Lower lobe of right lung (tissue), 2 donors: ENCODE measurements at places on chromosomes 4 and X. TPM values are rescaled to one million over a fixed set of nuclear protein-coding genes. Genes with fewer than 3 reads are reported as not detected.

- peak; percentile 60 for DNase-seq
Observed at GRCh38 chr4:4574792-4575191, 32.9 kb upstream of the STX18 start.

DNA sequence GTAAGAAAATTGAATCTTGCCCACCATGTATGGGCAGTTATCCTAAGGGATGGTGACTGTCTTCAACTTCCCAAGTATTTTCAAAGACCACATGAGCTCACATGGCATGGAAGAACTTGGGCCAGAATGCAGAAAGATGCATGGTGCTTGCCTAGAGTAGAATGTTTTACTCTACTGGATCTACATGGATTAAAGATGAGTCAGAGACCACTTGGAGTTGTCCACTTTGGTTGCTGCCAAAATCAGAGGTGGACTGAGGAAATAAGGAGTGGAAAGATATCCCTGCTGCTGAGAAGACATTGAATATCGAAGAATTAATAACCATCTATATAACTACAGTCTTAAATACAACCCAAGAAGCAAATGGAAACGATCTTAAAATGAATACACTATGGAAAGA lies 498.1 kb downstream of the NLGN4X start:
- no peak for DNase-seq

DNA sequence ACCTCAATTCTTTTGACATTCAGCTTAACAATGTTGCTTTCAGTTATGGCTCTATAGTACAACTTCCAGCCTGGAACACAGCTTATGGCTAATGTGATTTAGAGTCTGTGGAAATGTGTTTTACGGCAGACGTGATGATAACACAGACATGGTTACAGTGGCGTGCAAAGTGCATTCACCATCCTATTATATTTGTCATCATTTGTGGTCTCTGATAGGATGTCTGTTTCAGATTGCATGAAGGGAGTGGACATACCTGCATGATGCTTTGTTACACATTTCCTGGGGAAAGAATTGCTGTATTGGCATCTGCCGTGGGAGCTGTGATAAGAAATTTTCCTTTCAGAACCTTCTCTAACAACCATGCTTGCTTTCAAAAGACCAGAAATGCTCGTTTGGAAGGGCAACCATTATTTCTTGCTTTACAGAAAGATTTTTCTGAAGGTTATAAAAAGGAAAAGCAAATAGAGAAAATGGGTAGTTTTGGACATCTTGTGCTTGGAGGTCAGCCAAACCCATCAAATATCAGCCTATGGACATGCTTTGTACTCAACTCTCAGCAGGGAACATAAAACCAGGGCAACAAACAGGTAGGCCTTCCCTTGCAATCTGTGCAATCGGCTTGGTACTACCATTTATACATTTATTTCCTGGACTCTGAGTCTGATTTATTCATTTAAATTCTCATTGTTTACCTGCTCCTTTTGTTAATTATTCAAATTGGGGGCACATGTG lies 273.9 kb downstream of the TLL1 start:
- DNase-seq, result no peak

DNA sequence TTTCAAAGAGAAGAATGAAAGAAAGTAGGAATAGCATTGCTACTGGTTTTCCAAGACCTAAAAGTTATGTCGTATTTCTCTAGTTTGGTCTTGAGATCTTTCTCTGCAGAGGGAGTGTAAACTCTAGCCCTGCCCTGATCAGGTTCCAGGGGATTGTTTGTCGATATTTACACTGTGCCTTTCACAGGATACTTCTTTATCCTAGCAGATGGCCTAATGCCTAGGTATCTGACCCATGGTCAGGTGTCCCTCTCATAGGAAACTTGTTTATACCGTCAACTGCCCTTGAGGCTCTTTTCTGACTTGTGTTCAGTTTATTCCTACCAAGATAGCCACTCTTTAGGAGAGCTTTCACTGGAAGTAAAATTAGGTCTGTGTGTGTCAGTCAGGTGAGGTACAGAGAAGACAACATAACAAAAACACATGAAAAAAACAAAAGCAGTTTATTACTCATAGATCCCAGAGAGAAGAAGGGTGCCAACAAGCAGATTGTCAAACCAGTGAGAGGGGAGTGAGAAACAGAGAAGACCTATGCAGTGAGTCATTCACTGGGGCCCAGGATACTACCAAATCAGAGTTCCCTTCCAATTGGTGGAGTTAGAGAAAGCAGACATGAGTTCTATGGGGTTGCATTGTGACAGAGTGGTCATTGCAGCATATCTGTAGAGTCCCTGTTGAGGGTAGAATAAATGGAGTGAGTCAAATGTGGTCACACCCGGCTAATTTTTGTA lies 40.6 kb upstream of the THOC2 start:
- no peak for DNase-seq

DNA sequence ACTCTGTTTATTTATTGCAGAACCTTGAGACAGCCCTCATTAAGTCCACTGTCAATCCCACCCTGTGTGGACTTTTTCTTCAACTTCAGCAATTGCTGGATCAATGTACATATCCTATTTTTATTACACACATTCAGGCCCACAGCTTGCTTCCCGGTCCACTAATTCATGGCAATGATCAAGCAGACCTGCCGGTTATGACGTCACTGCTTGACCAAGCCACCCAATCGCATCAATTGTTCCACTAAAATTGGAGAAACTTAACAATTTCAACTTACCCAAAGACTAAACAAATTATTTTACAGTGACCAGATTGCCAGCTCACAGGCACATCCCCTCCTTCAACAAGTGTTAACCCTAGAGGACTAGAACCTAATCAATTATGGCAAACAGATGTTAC lies 240.4 kb upstream of the MAGEB18 start:
- no peak for DNase-seq

- no peak for DNase-seq
Observed at GRCh38 chrX:130555341-130555740, 153.6 kb downstream of the RBMX2 start.

Gene SMARCA1
- 23.2 TPM for total RNA-seq

GRCh38 chrX:104922206-104922621 lies 298.3 kb downstream of the TEX13A start:
- DNase-seq, result peak; percentile 60

Gene RTL3
- not detected for total RNA-seq

GRCh38 chr4:47713129-47713834 lies 124.6 kb downstream of the CORIN start:
- DNase-seq, result no peak

- DNase-seq, result no peak
Observed at GRCh38 chr4:158094413-158095134, 78.3 kb downstream of the GASK1B start.

Gene PLP1
- total RNA-seq, result 0.59 TPM

GRCh38 chrX:10483191-10483831 lies 137.1 kb downstream of the MID1 start:
- no peak for DNase-seq

DNA sequence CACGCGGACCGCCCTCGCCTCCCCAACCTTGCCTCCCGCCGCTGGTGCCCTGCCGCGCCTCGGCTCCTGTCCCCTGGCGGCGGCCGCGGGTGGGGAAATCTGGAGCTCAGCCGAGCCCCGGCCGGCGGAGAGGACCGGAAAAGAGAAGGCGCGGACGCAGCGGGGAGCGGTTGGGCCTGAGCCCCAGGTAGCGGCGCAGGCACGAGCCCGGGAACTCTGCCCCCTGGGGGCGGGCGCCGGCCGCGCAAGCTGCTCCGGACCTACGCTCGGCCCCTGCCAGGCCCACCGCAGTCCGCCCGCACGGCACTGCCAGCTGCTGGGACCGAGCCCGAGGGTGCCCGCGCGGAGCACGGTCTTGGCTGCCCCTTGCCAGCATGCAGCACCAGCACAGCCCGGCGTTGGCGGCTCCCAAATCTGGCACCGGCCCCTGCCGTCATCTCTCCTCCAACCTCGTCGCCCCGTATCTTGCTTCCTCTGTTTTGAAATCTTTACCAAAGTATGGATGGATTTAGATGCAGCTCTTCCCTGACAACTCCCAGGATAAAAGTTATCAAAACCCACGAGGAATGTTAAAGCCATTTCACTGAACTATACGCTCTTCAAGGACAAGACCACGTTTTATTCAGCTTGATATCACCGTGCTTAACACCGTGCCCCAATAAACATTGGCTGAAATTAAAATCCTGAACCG lies at the start of gene PRSS12:
TSS of gene PRSS12 (minus strand) at position 161 of the 691 bp plus-strand sequence. CDS start 283 bp downstream, outside the sequence.
- peak; percentile 83 for DNase-seq

DNA sequence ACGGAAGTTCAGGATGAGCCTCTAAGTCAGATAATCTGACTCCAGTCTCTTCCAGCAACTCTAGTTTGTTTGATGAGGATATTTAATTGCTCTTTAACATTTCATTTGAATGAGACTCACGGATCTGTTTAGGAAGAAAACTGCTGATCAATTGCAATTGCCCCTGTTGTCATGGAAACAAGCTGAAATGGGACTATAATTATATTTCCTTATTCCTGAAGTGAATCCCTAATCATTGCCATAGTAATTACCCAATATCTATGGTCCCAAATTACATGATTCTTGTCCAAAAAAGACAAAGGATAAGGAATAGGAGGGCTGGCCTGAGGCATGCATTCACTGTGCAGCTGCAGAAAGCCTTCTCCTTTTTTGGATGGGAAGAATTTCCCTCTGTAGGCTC lies 105.3 kb downstream of the AASDH start:
- no peak for DNase-seq

- DNase-seq, result no peak
Observed at GRCh38 chrX:153521034-153521433, 3.6 kb downstream of the ATP2B3 start.

- DNase-seq, result no peak
Observed at GRCh38 chr4:103026868-103027267, 7.4 kb upstream of the SLC9B1 start.

- DNase-seq, result no peak
Observed at GRCh38 chr4:6236816-6237390, 32.7 kb upstream of the WFS1 start.

DNA sequence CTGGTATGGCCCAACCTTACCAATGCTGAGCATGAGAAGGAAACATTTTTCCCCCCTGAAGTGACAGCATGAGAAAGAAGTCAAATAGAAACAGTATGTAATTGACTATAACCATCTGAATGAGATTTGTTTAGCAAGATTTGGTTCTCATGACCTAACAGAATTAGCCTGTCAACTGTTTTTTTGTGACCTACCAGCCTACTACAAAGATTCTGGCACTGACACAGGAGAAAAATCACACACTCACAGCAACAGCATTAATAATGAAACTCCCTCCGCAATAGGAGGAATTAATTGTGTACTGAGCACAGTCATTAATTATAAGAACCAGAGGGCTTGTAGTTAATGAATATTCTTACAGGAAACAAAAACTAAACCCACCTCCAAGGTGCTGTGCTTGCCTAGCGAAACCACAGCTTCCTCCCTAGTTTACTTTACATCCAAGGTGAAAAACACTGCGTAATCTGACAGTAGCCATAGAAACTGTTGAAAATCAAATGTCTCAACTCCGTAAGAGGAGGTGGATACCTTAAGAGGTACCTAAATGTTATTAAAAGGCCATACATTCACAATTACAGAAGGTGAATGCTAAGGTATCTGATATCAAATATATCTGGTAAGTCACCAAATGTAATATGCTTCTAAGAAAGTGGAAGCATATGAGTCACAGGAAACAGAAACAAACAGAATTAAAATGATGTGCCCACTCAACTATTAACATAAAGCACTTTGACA lies 34.9 kb downstream of the MMRN1 start:
- DNase-seq, result no peak

GRCh38 chrX:66728818-66729271 lies 90.0 kb upstream of the EDA2R start:
- DNase-seq, result peak; percentile 49

Gene RS1
- total RNA-seq, result 3.9 TPM

- DNase-seq, result no peak
Observed at GRCh38 chr4:38298868-38299713, 338.9 kb downstream of the PTTG2 start.

Gene GPM6B
- 21.6 TPM for total RNA-seq

Gene SAGE1
- total RNA-seq, result not detected

- DNase-seq, result no peak
Observed at GRCh38 chrX:38341442-38341841, 11.0 kb upstream of the OTC start.

- DNase-seq, result no peak
Observed at GRCh38 chr4:14810121-14810520, 192.2 kb upstream of the CPEB2 start.

GRCh38 chrX:82961129-82961528 lies 547.0 kb upstream of the POU3F4 start:
- no peak for DNase-seq

DNA sequence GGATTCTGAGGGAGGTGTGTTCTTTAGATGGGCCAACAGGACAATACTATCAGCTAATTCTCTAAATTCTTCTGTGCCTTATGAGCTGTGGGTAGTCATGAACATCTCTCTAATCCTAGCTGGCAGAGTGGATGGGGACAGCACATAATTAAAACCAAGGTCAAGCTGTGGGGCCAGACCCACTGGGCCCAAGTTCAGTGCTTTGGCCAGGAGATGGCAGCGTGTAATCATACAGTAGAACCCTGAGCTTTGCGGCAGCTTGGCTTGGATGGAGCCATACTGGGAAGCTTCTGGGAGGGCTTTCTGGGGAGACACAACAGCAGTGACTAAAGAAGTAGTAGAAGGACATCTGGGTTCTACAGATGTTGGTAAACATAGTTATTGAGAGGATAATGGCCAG lies 140.3 kb upstream of the CXCL13 start:
- no peak for DNase-seq

Gene TKTL1
- total RNA-seq, result not detected

Gene ADAM29
- not detected for total RNA-seq

- no peak for DNase-seq
Observed at GRCh38 chr4:52657618-52658501, 1.2 kb downstream of the USP46 start.

DNA sequence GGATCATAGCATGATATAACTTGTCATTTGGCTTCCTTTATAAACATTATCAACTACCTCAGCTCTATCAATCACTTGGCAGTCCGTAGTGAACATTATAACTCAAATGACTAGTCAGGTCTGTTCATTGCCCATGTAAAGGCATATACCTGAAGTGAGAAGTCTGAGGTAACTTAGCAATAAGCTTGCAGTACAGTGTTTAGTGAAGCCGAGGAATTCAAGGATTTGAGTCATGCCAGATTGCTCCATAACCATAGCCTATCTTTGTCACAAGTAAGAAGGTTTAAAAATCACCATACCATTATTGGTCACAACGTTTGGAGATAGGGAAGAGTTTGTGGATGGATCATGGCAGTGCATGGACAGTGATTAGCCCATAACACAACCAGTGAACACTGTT lies 41.6 kb downstream of the AR start:
- no peak for DNase-seq
